ENCODE measurements at places on chromosomes 4 and X.

- DNase-seq: no peak
These were observed 319.3 kb downstream of the RAB28 start for GRCh38 chr4:13164783-13165331.

DNA sequence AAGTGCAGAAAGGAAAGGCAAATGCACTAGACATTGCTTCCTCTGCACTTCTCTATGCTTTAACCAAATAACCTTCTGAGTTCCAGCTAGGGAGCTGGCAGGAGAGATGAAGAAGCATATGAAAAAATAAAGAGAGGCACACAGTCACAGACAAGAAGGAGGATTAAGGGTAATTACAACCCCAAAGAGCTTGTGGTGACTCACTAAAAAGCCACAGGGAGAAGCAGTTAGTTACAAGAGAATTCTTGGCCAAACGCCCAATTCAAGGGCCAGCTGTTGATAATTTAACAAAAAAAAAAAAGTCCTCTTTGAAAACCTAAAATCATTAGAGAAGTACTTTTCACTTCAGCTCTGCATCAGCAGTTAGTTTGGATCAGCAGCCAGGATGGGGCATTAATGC lies 478.0 kb downstream of the KCNIP4 start:
- DNase-seq: no peak

GRCh38 chr4:154044108-154044531 lies 255.2 kb upstream of the SFRP2 start:
- no peak for DNase-seq

- no peak for DNase-seq
These were observed 18.5 kb downstream of the HERC3 start for GRCh38 chr4:88610771-88611170.

DNA sequence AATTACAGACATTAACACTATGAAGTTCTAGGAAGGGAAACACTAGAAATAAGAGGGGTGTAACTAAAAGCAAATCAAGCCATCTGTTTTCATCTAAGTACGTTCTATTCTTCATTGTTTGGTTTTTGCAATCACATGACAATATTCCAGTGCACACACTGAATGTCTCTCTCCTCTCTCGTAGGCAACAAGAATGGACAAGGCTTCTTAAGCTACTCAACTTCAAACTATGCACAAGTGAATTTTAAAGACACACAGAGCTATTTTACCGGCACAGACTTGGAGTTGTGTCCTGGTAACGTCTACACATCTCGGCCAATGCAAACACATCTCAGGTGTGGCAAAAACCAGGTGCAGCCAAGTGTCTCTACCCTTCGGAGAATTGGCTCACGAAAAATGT lies 173.3 kb downstream of the PRKX start:
- DNase-seq: no peak

GRCh38 chr4:162837679-162838078 lies 329.0 kb downstream of the NAF1 start:
- no peak for DNase-seq

DNA sequence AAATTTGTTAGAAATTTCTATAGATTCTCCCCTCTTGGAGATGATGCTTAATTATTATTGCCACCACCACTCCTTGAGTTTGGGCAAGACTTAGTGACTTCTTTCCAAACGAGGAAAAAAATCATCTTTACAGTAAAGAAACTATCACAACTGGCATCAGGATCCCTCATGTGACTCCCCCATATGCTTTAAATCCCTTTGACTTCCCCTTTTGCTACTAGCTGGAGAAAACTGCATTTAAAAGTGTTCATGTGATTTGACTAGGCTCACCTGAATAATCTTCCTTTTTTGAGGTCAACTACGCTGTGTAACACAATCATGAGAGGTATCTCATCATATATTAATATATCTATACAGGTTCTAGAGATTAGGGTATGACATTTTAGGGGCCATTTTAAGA lies 30.3 kb upstream of the ENOX2 start:
- no peak for DNase-seq

DNA sequence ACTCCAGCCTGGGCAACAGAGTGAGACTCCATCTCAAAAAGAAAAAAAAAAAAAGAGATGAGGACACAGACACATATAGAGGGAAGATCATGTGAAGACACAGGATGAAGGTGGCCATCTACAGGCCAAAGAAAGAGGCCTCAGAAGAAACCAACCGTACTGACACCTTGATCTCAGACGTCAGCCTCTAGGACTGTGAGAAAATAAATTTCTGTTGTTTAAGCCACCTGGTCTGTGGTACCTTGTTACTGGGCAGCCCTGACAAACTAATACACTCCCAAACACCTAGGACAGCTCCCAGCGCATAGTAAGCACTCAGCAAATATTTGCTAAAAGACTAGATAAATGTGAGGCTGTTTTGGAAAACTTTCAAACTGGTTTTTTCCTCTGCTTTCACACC lies 59.2 kb upstream of the SMIM10 start:
- DNase-seq: no peak

DNA sequence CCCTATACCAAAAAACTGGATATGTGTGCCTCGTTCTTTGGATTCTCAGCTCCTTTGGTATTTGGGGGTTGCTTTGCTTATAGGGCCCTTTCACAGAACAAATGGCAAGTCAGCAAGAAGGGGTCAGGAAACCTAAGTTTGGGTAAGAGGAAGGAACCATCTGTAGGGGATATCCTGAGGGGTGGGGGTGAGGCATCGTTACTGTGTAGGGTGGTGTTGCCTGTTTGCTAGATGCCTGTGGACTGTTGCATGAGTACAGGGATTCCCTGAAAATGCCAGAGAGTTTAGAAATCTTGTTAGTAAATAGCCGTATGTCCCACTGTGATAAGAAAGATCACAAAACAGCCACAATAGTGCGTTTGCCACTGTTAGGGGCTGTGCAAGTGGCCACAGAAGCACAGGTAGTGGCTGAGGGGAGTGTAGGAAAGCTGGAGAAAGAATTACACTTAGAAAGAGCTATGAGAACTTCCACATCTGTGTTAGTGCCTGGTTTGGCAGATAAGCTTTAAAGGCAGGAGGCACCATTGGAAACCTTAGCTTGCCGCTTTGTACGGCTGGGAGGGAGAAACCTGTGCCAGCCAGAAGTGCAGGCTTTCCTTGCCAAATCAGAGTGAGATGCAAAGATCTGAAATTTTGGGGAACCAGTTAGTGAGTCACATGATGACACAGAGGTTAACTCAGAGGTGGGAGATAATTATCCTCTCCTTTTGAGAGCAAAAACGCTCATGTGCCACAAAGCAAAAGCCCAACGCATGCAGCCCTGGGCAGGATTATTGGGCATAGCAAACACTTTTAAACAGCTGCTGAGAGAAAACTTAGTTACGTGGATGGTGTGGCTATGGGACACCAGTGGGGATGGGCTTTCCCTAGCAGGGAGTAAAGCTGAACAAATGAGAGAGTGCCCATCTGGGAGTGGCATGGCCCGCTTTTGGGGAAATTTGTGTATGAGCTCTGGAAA lies 343.7 kb downstream of the ARAP2 start:
- no peak for DNase-seq

GRCh38 chr4:146333895-146334262 lies 119.5 kb downstream of the REELD1 start:
- no peak for DNase-seq

GRCh38 chrX:78330540-78330939 lies 3.1 kb upstream of the CYSLTR1 start:
- DNase-seq: no peak

DNA sequence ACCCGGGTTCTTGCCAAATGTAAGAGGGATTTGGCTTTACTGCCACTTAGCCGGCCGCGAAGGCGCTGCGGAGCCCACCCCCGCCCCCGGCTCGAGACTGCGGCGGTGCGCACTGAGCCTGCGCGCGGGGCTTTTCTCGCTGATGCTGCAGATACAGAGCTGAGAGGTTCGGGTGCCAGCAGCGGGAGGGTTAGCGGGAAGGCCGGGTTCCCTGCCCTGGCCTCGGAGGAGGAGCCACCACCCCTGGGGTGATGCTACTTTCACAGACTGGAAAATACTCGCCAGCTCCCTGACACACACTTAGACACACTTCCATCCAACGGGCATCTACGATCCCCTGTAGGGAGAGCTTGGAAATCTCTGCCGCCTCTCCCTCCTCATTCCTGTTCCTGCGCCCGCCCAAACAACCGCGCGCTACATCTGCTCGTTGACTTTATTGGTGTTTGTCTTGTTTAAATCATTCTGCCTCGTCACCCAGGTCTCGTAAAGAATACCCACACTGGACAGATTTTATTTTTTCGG lies 2.1 kb upstream of the PCDH7 start:
- DNase-seq: no peak

DNA sequence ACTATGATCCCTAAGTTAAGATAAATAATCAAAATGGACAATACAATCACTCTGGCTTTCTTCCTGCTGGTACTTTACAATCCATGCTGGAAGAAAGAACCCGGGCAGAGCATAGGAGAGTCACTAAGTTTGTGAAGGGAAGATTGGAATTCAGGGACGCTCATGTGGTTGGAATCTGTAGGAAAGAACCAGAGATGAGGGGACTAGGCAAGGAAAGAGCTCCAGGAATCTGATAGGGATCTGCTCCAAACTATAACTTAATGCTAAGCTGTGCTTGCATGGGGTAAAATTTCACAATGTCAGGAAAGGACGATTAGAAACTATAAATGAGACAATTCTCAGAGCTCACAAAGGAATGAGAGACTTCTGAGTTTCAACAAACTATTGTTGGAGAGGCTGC lies 167.5 kb downstream of the ADGRA3 start:
- no peak for DNase-seq

DNA sequence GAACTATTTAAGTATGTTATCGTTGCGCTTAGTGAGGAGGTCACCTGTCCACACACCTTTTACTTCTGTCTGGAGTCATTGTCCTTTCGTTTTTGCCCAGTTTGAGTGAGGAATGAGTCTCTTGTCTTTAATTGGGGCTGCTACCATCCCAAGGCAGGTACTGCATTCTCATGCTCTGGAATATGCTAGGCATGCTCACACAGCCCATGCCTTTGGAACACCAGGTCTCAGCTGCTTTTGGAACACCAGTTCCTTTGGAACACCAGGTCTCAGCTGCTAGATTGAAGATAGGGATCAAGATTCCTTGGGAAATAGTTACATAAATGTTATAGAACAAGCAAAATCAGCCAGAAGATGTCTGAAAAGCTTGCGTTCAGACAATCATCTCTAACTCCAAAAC lies 73.1 kb downstream of the AREG start:
- DNase-seq: no peak

GRCh38 chr4:71201057-71201456 lies 137.8 kb upstream of the SLC4A4 start:
- DNase-seq: no peak

- no peak for DNase-seq
These were observed 58.4 kb upstream of the TADA2B start for GRCh38 chr4:6984612-6985425.

DNA sequence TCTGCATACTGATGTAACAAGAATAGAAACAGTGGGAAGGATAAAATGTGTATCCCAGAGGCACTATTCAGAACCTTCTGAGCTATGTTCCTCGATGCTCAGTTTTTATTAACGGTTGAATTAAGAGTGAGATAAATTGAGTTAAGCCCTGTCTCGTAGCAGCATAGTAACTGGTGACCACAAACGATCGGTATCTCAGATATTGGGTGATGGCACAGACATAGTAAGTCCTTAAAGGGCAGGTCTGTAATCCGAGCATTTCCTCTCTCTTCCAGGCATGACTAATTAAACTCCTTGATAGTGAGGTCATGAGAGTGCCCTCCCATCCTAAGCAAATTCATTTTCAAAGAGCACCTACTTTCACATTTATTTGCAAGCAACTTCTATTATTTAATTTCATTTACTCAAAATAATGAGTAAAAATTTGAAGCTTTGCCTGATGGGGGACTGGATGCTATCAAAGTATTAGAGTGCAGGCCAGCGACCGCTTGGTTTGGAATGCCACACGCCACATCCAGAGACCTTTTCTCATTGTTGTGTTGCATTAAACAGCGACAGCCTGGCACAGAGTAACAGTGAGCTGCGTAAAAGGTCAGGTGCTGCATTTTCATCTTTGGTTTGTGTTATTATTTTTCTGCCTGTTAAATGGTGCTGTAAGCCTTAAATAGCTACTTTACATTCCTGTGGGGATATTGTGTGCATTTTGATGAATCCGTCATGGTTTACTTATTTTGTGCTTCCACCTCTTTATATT lies 101.9 kb downstream of the PCDH7 start:
- DNase-seq: no peak

DNA sequence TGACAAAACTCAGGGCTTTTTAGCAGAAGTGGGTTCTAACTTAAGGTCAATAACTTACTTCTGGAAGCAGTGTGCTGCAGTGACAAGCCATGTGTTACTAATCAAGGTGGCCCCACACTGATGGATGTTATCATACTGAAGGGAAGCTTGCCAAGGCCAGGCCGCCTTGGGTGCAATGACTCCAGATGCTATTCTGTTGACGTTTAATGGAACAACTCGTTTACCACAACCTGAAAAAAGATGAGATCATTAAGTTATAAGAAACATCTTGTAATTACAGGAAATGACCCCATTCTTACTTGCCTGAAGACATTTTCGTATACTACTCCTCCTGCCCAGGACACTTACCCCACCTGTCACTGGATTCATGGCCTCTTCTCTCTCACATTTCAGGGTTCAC lies 38.9 kb upstream of the TMPRSS11D start:
- no peak for DNase-seq

DNA sequence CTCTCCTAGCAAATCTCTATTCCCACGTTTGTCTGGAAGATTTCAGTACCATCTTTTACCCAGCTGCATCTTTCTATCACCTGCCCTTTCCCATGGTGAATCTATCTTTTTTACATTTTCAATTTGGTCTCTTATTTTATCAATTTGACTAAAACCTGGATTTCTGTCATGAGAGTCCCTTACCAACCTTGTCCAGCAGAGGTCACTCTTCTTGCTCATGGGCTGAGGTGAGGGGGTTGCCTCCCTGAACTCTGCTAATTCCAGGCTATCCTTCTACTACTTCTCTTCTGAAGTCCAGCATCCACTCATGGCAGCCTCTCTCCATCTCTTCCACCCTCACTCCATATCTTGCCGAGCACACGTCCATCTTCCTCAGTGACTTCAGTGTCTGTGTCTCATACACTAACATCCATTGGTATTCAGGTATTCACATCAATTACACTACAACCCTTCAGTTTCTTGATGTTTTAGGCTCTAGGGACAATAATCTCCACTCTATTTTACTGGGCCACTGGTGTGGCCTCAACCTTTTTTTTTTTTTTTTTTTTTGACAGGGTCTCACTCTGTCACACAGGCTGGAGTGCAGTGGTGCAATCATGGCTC lies 17.8 kb upstream of the ZNF827 start:
- no peak for DNase-seq

DNA sequence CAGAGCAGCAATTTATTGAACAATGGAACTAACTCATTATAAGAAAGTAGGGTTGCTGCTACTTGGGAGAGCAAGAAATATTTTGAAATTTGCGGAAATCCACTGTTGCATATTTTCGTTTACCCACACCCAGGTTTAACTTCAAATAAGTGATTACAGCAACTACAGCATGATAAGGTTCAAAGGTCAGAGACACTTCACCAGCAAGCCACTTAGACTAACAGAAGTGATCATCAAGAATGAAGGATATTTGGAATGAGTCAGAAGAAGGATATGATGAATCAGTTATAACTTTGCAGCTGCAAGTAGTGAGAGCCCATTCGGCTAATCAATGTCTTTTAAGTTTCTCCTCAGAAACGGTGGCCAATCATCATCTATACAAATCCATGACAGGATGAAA lies 199.3 kb downstream of the TMA16 start:
- DNase-seq: no peak

Data from GF-D8 (cell line).